Activated CD8-positive, alpha-beta T cell treated with anti-CD3 and anti-CD28 coated beads for 36 hours (primary cell): ENCODE measurements at places on chromosomes 13 and 19. TPM values are rescaled to one million over a fixed set of nuclear protein-coding genes. Genes with fewer than 3 reads are reported as not detected.

- no peak for DNase-seq
Observed at GRCh38 chr19:45442408-45442777, 18.7 kb upstream of the ERCC1 start.

KRTDAP gene
- total RNA-seq: not detected

GRCh38 chr19:2239771-2240770 is 3.4 kb downstream of the SF3A2 start:
- DNase-seq: peak; percentile 57

TEX101 gene
- total RNA-seq: not detected

- DNase-seq: no peak
Observed at GRCh38 chr19:16166417-16166816, 6.9 kb downstream of the CIB3 start.

APOC4 gene
- total RNA-seq: not detected

DNA sequence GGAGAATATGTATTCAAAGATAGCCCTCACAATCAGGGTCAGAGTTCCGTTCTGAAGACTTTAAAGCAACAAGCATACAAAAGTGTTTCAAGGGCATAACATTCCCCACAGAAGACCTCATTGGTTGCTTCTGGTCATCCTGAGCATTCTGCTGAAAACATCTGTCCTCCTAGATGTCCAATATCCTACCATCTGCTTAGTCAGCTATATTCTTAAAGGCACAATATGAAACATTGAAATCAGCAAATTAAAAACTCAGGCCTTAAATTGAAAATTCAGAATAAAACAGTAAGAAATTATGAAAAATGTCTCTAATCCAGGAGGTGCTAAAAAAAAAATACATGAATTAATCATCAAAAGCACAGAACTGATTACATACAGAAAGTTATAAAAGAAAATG is 1491.2 kb upstream of the PRR20A start:
- DNase-seq: no peak

- no peak for DNase-seq
Observed at GRCh38 chr13:30364876-30365275, 57.4 kb upstream of the UBE2L5 start.

IL17D gene
- 0.54 TPM for total RNA-seq

GRCh38 chr13:50882816-50883435 is 26.7 kb upstream of the RNASEH2B start:
- no peak for DNase-seq

DNA sequence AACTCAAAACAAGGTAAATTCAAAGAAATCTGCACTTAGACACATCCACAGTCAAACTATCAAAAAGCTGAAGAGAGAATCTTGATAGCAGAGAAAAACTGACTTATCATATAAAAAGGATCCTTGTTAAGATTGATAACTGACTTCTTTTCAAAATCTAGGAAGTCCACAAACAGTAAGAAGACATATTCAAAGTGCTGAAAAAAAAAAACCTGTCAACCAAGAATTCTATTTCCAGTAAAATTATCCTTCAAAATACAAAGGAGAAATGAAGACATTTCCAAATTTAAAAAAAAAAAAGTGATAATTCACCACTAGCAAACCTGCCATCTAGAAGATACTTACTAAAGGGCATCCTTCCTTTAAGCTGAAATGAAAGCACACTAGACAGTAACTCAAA is 15.0 kb downstream of the VWA8 start:
- DNase-seq: no peak

MISP3 gene
- total RNA-seq: 1.5 TPM
